Activated CD8-positive, alpha-beta memory T cell treated with anti-CD3 and anti-CD28 coated beads for 24 hours (primary cell): ENCODE measurements at places on chromosomes 6 and 20.
A peak's percentile ranks its signal among the peaks of the same experiment; 100 is the strongest.

- DNase-seq = no peak
Measured at GRCh38 chr6:163570579-163571231, 156.2 kb downstream of the QKI start.

GRCh38 chr20:17858450-17859001 lies 110.1 kb downstream of the SNX5 start:
- no peak for DNase-seq

DNA sequence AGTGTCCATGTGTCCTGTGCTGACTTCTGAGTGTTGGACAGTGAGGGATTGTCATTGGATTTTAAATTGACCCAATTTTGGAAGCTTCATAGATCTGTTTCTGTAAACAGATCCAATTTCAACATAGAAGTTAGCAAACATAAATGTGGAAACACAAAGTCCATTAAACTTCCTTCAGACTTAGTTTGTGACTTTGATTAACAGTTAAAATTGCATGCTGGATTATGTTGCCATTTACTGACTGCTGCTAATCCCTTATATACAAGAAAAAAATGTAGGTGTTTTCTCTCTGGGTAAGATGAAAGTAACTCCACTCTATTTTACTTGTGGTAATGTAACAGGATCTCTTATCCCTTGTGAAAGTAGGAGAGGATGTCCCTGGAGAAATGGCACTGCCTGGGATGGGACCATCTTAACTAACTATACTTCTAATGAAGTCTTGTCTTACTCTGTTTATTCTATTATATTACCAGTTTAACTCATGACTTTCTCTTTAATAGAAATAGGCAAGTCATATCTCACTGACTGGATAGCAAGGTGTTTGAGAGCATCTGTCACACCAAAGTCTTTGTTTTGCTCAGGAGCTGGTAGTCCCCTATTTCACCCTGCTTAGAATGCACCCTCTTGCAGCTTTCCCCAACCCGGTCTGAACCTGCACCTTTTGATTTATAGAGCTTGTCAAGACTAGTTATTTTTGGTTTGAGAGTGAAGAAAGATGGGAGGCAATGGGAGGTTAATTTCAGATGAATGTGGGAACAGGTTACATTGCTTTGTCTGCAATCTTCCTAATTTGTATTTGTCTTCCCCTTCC lies 7.2 kb downstream of the TPX2 start:
- DNase-seq = no peak

DNA sequence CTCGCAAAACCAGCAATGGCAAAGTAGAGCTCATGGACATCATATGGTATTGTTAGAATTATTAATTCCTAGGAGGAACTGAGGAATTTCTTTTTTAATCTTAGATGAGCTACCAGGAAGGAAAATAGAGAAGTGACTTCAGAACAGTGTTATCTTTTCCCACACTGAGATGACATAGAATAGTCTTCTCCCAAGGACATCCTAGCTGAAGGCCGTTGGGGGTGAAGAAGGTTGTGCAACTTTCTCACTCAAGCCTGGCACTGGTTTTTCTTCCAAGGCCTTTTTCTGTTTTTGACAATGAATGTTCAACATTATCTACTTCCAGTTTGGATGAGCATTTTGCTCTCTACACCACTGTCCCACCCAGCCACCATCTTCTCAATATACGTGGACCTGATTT lies 35.8 kb upstream of the MAS1 start:
- DNase-seq = no peak

DNA sequence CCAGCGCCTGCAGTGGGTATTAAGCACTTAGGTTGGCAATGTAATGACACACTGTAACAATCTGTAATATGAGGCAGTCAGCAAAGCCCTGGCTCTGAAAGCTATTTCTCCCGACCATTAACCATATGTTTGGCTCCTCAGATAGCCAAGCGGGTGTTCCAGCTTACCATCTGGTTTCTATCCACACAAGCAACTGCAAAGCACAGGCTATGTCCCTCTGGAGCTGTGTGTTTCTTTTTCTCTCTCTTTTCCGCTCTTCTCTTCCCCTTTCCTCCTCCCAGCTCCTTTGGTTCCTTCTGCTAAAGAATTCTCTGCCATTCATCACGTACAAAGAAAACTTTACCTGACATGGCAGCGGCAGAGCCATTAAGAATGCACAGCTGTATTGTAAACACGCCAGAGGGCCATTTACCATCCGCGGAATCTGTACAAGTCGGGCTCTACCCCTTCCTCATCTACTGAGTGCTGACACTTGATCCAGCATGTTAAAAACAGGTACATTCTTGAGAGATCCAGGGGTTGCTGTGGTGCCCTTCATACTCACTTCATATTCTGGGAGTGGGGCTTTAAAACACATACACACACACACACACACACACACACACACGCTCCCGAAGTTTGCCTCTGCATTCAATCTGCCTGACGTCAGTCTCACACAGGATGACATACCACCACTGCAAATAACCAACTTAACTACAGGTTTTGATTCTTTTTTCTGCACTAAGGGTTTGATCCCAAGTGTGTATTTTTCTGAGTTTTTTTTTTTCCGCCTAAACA lies 77.2 kb downstream of the BACH2 start:
- DNase-seq = no peak

GRCh38 chr6:8110725-8111124 lies 8.4 kb upstream of the EEF1E1 start:
- no peak for DNase-seq

GRCh38 chr6:4316867-4317400 lies 181.6 kb upstream of the ECI2 start:
- DNase-seq = no peak

- no peak for DNase-seq
Measured at GRCh38 chr6:128888444-128889175, 5.7 kb downstream of the LAMA2 start.

- no peak for DNase-seq
Measured at GRCh38 chr6:24439858-24440539, 37.3 kb downstream of the MRS2 start.

- DNase-seq = no peak
Measured at GRCh38 chr20:2236256-2236655, 59.5 kb upstream of the TGM3 start.

GRCh38 chr20:50655311-50655880 lies 35.9 kb downstream of the RIPOR3 start:
- DNase-seq = no peak

- DNase-seq = peak; percentile 17
Measured at GRCh38 chr6:89615882-89616281, 22.7 kb downstream of the LYRM2 start.
